ENCODE measurements at places on chromosomes 7 and 10. TPM values are rescaled to one million over a fixed set of nuclear protein-coding genes. Genes with fewer than 3 reads are reported as not detected.

Gene HELLS
- total RNA-seq = 151 TPM

Gene BTBD16
- total RNA-seq = not detected

GRCh38 chr7:106279425-106280197, 5.2 kb downstream of the NAMPT start:
- DNase-seq = no peak

DNA sequence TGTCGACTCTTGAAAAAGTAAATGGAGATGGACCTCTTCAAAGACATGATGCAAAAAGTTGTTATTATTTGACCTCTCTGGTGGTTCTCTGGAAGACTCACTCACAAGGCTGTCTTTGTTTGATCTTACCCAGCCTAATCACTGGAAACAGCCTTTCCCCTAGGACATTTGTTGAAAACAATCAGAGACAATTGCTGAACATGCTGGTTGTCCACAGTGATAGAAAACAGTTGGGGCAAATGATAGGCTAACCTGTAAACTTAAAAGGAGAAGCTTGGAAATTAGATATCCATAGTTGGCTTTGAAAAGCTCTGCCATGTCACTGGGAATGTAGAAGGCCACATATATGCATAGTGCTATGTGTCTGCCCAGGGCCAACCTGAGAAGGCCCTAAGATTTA, 22.9 kb upstream of the TES start:
- no peak for DNase-seq

GRCh38 chr7:138726288-138726687, 25.1 kb upstream of the SVOPL start:
- DNase-seq = no peak

DNA sequence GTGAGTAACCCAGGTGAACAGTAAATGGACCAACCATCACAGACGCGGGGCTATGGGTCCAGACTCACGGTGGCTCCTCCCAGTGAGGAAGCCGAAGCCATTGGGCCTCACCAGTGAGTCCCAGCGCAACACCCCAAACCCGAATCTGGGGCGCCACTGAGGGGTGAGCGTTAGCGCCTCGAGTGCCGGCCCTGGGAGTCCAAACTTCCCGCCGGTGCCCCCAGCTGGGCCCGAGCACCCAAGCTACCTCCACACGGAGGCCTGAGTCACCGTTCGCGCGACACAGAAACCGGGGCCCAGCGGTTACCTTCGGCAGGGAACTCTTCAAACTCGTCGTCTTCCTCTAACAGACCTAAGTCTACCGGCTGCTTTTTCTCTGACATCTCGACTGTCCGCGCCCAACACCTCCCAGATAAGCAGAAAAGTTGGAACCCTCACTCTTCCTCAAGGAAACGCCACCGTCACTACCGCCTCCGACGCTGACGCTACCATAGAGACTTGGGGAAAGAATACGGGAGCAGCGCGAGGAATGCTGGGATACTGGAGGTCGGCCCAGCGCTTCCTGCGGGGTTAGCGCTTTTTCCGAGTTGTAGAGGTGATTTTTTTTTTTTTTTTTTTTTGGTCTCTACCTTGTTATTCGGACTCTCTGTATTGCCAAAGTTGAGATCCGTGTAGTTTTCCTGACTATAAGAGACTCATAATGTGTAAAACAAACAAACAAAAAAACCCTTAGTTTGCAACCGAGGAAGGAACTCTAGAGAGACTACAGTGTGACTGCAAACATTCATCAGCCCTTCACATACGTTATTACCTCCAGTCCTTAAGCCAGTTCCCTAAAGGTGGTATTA, at the start of gene SEM1:
Gene SEM1, minus strand, starts transcription at position 466 of the 848 bp plus-strand sequence. Its CDS starts 83 bp downstream, at position 383.
- peak; percentile 83 for DNase-seq

GRCh38 chr10:125817337-125817946, 5.6 kb downstream of the UROS start:
- no peak for DNase-seq

DNA sequence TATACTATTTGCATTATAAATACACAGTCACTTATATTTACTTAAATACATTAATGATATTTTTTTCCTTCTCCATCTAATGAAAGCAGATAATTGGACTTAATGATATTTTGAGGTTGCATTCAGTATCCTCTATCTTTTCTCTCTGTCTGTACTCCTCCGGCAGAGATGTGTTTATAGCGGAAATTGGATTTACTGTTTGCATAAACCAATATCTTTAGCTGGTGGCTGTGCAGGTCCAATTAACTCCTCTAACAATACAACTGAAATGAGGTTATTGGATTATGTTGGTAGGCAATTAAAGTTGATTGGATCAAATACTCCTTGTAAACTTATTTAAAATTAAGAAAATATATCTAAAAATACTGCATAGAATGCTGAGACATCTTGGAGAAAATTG, 1044.2 kb upstream of the SORCS1 start:
- no peak for DNase-seq

- no peak for DNase-seq
These were observed 12.3 kb downstream of the SUN3 start for GRCh38 chr7:48016641-48017040.

DNA sequence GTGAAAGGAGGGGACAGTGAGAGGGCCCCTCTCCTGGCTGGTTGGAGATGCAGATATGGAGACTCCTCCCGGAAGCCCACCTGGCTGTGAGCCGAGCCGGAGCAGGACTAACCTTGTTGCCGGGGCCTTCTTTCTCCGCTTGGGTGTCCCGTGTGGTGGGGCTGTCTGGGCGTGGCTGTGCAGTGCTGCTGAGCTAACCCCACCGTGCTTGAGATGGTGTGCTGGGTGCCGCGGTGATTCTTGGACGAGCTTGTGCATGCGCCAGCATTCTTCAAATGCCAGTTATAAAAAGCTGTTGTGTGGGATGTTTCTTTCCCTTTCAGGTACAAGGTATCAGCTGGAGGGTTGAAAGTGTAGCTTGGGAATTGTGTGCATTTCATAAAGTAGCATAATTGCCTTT, 48.8 kb downstream of the DAGLB start:
- DNase-seq = no peak

DNA sequence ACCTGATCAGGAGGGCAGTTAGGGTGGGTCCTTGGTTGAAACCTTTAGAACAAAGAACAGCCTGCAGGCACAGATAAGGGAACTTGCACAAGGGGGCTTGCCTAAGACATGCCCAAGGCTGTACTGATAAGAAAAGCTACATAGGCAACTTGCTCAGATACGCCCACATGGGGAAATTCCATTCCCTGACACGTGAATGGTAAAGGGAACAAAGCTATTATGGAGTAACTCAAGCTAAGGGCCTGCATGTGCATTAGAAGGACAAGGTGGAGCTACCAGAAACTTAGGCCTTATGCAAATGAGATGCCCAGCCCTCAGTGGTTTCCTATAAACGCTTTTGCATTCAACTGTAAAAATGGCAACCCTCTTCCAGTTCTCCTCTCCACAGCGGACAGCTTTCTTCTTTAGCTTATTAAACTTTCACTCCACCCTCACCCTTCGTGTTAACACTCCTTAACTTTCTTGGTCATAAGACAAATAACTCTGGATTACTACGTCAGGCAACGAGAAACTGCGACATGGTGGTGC, 1192.1 kb upstream of the CELF2 start:
- no peak for DNase-seq

All from Peyer's patch (tissue), 4 donors.